Activated naive CD8-positive, alpha-beta T cell treated with anti-CD3 and anti-CD28 coated beads for 36 hours (primary cell): ENCODE measurements at places on chromosomes 12 and 14.

GRCh38 chr12:26044592-26044991 lies 80.2 kb downstream of the BHLHE41 start:
- no peak for DNase-seq

GRCh38 chr12:1993871-1994371 lies 10.3 kb downstream of the DCP1B start:
- no peak for DNase-seq

GRCh38 chr14:60648249-60648933 lies 886 bp downstream of the SIX1 start:
- DNase-seq: no peak

DNA sequence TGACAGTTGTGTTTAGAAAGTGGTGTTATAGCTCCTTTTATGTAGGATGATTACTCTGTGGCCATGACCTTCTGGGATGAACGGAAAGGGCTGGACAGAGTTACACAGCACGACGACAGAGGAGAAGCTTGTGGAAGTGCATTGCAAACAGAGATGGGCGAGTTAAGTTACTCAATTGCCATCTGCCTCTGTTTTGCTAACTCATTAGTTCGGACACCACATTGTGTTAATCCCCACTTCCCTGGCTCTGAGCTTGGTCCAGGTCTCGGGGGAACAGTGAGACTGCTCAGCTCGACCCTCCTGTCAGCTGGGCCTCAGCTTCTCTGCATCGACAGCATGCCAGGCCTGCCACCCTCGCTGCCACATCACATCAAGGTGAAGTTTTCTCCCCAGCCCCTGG lies 408.0 kb downstream of the ZFP36L1 start:
- DNase-seq: no peak

GRCh38 chr12:50953047-50953446 lies 703 bp downstream of the HIGD1C start:
- DNase-seq: no peak

GRCh38 chr14:95039259-95039992 lies 117.9 kb downstream of the DICER1 start:
- DNase-seq: no peak

- no peak for DNase-seq
Observed at GRCh38 chr12:93766796-93767523, 89.8 kb downstream of the CRADD start.

DNA sequence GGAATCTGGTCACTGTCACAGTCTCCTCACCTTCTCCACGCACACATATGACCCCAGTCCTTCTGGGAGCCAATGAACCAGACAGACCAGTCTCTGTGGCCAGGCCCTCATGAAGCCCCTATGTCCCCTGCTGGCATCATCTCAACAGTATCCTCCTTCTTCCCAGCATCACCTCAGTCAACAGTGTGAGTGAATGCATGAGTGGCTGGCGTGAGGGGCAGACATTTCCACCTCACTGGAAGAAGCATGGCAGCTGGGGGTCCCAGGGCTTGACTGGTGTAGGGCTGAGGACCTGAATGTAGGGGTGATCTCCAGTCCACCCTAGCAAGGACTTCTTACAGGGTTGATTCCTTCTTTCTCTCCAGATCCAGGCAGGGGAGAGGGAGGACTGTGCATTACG lies 1.8 kb downstream of the MAP3K12 start:
- no peak for DNase-seq

GRCh38 chr14:95774265-95775160 lies 60.6 kb upstream of the TCL1A start:
- peak; percentile 28 for DNase-seq

DNA sequence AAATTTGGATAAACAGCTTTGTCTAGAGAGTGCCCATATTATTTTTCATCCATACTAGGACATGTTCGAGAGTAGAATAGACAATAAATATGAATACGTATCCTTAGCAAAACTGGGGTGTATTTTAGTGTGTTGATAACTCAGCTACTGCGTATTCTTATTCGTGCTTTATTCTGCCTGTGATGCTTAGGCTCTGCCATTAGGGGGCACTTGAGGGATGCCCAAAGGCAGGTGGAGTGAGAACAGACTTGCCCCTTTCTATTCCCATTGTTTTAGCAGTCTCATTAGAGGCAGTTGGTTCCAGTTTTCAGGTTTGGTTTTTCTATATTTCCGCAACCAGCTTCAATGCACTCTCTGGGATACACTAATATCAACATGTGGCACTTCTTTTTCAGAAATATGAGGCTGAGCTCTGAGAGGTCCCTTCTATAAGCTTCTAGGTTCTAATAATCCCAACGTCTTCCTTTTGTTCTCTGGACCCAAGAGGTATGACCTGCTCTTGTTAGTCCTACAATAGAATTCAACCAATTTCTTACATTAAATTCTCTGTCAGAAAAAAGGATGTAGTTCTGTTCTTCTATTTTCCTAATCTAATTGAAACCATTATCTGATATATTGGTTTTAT lies 985.7 kb upstream of the FBXO33 start:
- DNase-seq: peak; percentile 2

- DNase-seq: no peak
Observed at GRCh38 chr12:114407842-114408411, 2.0 kb upstream of the TBX5 start.

DNA sequence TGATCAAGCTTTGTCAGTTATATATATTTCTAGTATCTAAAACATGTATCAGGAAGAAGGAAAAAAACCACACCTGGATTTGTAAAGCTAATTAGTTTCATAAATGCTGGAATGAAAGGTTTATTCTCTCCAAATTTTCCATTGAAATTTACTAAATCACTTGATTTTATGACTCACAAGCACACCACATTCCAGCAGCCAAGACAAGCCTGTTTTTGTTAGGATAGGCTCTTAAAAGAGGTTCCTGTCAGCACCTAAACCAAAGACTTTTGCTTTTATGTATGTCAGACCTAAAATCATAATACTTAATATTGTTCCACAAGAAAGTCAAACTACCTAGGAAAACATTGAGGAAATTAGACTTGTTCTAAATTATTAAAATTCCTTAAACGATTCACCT lies 85.3 kb upstream of the PAWR start:
- no peak for DNase-seq

DNA sequence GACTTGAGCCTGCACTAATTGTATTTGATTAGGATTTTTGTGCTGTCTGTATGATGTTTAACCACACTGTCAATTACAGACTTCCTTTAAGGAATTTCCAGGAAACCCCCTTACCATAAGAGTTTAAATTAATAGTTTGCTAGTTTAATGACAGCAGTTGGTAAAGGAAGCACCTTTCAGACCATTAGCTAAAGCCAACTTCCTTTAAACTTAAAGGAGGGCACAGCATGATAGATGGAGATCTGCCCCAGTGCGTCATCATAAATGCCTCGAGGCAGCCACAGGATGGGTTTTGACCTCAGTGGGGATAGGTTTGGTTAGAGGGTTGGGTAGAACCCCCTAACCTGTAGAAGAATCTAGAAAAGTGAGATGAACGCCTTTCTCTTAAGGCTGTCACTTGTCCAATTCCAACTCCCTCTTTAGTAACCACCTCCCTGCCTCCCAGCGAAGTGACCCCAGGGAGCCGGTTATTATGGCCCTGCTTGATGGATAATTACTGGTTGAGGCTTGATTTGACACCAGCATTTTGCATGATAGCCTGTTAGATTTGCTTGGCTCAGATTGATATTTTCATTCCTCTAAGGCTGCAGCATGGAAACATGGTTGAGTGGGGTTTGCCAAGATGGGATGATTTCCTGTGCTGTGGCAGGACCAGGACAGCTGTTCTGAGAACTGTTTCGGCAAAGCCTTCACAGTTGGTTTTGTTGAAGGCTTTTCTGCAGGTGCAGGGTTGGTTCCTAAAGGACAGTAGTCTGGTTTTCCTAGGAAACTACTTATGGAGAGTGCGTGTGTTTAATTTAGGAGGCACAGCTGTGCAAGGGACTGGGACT lies 62.7 kb downstream of the CHST11 start:
- no peak for DNase-seq

- DNase-seq: no peak
Observed at GRCh38 chr12:21906919-21907493, 34.2 kb downstream of the ABCC9 start.

- DNase-seq: no peak
Observed at GRCh38 chr14:99907761-99908652, 114.8 kb downstream of the EML1 start.

DNA sequence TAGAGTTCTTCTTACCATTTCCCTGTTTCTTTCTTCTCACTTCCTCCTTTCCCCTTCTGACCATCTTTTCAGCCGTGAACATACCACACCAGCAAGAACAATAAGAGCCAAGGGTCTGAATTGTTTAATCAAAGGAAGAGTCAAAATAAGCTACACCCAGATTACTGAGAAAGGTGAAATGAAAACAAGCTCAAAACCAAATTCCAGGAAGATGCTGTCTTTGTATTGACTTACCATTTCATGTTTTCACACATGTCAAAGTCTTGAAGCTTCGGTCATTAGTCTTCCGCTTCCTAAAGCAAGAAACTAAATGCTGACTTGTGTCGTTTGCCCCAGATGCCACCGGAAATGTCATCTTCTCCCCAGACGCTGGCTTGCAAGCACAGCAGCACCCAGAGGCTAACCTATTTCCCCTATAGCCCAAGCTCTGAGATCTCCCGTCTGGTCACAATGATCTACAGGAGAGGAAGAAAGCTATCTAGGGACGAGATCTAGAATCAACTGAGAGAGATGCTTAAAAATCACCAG lies 136.5 kb upstream of the AMIGO2 start:
- peak; percentile 73 for DNase-seq

- DNase-seq: no peak
Observed at GRCh38 chr12:127903146-127903545, 363.8 kb upstream of the TMEM132C start.

- DNase-seq: peak; percentile 48
Observed at GRCh38 chr12:19129486-19130223, at the start of gene PLEKHA5. TSS of gene PLEKHA5 (plus strand) at chr12:19129733. CDS start at chr12:19129800, 67 bp downstream.

DNA sequence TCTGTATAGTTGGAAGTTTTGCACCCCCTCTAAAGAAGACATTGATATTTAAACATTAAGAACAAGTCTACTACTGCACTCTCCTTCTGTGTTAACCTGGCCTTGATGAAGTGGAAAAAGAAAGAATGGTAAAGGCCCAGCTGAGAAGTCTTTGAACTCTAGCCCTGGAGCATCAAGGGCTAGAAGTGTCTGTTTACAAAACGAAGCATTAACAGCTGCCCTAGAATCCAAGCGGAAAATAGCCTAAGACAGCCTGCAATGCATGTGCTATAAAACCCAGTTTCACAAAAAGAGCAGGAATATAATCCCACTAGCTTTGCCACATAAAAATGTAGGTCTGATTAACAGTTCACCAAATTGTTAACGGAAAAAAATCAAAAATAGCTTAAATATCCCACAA lies 60.5 kb downstream of the NUMB start:
- DNase-seq: no peak

GRCh38 chr14:101496776-101497683 lies 64.3 kb upstream of the DIO3 start:
- no peak for DNase-seq

GRCh38 chr12:45235087-45236025 lies 19.5 kb downstream of the ANO6 start:
- no peak for DNase-seq

DNA sequence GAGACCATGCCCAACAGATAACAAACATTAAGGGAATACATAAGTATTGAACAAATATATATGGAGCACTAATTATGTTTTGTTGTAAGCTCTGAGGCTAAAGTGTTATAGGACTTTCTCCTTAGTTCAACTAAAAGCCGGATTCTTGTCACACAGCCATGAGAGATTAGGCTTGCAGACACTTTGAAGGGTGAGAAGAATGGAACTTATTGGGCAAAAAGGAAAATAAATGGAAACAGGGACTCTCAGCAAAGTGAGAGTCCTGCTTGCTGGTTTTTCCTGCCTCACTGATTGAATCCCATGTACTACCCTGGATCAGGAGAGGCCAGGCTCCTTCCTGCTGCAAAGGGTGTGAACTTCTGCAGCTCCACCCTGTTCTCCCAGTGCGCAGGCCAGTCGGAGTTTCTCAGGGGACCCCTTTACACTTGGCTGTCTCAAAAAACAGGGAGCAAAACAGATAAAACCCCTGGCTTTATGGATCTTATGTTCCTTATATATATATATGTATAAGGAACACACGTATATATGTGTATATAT lies 77.1 kb upstream of the FUT8 start:
- DNase-seq: no peak

- no peak for DNase-seq
Observed at GRCh38 chr12:124909831-124910560, 4.5 kb downstream of the UBC start.

GRCh38 chr14:57903954-57904353 lies 38.1 kb upstream of the SLC35F4 start:
- DNase-seq: no peak

GRCh38 chr14:68611599-68611998 lies 181.3 kb downstream of the ZFP36L1 start:
- no peak for DNase-seq

- DNase-seq: no peak
Observed at GRCh38 chr14:61603736-61604135, 91.6 kb upstream of the HIF1A start.

GRCh38 chr12:7009512-7009911 lies 8.8 kb downstream of the LPCAT3 start:
- DNase-seq: no peak

DNA sequence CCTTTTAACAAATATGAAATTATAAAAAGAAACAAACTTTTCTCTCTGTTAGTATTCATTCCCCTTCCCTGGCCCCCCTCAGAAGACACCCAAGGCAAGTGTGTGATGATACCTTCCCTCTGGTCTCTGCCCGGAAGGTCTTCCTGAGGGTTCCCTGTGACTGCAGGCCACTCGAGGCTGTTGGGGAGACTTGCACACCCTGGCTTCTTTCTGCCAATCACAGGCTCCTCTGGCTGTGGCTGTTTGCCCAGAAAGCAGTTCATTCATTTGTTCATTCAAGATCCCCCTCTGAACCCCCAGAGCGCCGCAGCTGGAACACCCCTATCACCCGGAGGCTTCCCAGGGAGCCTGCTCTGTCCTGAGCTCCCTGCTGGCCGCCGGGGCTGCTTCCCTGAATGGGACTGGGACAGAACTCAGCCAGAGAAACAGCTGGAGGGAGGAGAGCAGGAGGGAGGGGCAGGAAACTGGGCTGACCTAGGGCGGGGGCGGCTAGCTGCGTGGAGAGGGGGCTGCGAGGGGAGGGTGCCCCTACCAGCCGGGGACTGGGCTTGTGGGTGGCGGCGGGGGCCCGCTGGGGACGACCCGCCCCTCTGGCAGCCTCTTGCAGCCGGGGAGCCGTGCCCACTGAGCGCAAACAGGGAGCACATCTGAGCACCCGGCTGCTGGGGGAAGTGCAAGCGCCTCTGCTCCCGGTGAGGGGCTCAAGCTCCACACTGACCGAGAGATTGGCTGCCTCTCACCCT lies at the start of gene CMKLR1:
Gene CMKLR1, minus strand, starts transcription at position 397 of the 743 bp plus-strand sequence. CDS start 45,720 bp downstream, outside the sequence.
- no peak for DNase-seq

DNA sequence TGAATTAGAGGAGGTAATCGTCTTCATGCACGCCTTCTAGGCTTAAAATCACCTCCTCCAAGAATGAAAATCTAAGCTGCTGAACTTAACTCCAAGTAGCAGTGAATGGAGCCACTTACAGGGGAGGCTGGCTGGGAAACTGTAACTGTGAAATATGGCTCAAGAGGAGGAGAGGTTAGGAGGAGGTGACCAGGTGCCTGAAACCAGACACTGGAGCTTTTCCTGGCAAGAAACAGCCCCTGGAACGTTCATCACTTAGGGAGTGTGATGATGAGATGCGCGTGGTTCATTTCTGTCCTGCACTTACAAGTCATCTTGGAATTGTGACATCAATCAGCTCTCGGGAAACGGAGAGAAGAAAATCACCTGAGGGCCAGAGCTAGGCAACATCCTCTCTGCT lies 62.3 kb upstream of the TMEM132C start:
- no peak for DNase-seq

GRCh38 chr12:125377093-125377492 lies 311.9 kb downstream of the AACS start:
- no peak for DNase-seq

- no peak for DNase-seq
Observed at GRCh38 chr14:58428118-58428683, 682 bp downstream of the KIAA0586 start.
